ENCODE measurements at places on chromosomes 11 and 22. TPM values are rescaled to one million over a fixed set of nuclear protein-coding genes. Genes with fewer than 3 reads are reported as not detected.

DNA sequence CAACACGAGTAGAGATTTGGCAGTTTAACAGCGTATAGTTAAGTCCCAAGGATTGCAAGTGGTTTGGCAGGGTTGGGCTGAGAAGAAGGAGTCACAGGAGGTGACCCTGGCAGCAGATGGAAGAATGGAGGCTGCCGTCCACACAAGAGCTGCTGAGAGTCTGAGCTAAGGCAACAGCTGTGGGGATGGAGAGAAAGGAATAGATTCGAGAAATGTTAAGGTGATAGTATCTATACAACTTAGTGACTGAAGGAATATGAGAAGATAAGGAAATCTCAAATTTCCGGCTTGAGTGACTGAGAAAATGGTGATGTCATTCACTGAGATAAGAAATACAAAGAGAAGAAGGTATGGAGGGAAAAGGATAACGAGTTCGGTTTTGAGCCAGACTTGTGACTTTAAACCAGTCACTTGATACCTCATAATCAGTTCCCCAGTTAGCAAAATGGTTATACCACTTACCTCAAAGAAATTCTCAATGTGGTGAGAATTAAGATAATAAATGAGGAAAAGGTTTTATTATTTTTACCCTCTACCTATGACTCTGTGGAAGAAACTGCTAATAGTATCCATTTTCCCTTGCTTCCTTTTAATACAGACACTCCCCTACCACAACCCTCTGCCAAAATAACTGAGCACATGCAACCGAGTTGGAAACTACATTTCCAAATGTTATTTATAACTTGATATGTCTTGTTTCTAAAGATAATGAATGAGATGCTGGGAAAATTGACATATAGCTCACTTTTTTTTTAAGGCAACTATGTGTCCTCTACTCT, 30.7 kb downstream of the FAM168A start:
- H3K27me3 ChIP-seq: no peaks in the 10 kb centered on the region
- H3K4me3 ChIP-seq: no peak overlapping the region
- H3K36me3 ChIP-seq: no peaks in the 10 kb centered on the region
- no peak for DNase-seq

LRRN4CL gene
- 1.2 TPM for total RNA-seq

DNA sequence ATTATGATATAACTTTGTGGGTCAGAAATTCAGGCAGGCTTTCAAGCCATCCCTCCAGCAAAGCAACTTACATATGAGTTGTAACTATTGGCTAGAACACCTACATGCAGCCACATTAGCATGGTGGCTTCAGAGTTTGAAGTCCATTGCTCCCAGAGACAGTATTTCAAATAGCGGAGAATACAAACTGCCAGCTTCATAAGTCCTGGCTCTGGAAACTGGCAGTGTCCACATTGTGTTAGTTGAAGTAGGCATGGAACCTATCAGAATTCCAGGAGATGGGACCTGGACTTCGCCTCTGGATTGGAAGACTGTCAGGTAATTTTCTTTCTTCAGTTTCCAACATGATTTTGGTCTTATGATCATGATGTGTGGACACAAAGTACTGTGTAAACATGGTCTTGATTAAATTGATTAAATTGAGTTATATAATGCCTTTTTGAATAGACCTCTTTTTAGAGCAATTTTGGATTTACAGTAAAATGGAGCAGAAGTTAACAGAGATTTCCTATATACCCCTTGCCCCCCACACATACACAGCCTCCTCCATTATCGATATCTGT, 209.9 kb upstream of the NAV2 start:
- no peaks in the 10 kb centered on the region for H3K4me1 ChIP-seq
- H3K27ac ChIP-seq: no peak overlapping the region
- H3K27me3 ChIP-seq: peaks cover 8% of the 10 kb centered on the region
- no peak for DNase-seq
- no peaks in the 10 kb centered on the region for H3K36me3 ChIP-seq
- H3K4me3 ChIP-seq: no peak overlapping the region

- no peak within 1 kb of the TSS for H3K27ac ChIP-seq
- peak; percentile 77 for DNase-seq
- peaks cover 4% of the 10 kb centered on the region for H3K4me1 ChIP-seq
- H3K27me3 ChIP-seq: peaks cover 36% of the 10 kb centered on the region
- H3K4me3 ChIP-seq: peak within 1 kb of the TSS; percentile 75
- no peaks in the 10 kb centered on the region for H3K36me3 ChIP-seq
Measured at GRCh38 chr11:107590460-107591377, at the start of gene ELMOD1. ELMOD1 (plus strand) TSS chr11:107591147; CDS start chr11:107618190, 27,043 bp downstream.

OR52I1 gene
- total RNA-seq: not detected

GRCh38 chr11:19474954-19475721, 234.4 kb upstream of the E2F8 start:
- no peaks in the 10 kb centered on the region for H3K4me1 ChIP-seq
- DNase-seq: peak; percentile 24
- no peak overlapping the region for H3K27ac ChIP-seq
- no peaks in the 10 kb centered on the region for H3K36me3 ChIP-seq

- no peaks in the 10 kb centered on the region for H3K4me1 ChIP-seq
- no peak overlapping the region for H3K4me3 ChIP-seq
- no peaks in the 10 kb centered on the region for H3K27me3 ChIP-seq
- H3K27ac ChIP-seq: no peak overlapping the region
- DNase-seq: no peak
- H3K36me3 ChIP-seq: peaks cover 2% of the 10 kb centered on the region
Measured at GRCh38 chr22:40463683-40464082, 93.3 kb downstream of the SGSM3 start.

DNA sequence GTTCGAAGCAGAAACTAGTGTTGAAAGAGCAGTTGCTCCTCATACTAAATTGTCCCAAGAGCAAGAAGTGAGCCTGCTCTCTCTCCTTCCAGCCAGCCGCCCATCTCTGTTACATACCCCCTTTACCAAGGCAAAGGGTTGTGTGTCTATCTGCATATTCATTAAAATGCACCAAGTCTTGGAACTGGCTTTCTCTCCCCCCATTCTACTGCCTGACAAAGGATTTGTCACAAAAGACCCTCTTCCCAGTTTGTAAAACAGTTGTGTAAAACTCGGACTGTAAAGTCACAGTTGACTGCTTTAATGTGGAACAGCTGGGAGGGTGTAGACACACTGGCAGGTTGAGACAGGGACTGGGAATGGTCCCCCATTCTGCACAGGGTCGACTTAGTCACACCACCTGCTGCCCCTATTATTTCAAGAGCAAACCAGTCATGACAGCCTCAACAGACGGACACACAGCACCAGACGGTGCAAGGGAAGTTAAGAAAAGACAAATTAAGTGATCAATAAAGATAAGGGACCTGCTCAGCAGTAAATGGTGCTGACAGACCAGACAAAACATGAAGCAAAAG, 60.0 kb upstream of the HTATIP2 start:
- DNase-seq: no peak
- H3K4me3 ChIP-seq: no peak overlapping the region
- no peaks in the 10 kb centered on the region for H3K27me3 ChIP-seq
- H3K36me3 ChIP-seq: no peaks in the 10 kb centered on the region
- no peak overlapping the region for H3K27ac ChIP-seq

KCNK4 gene
- not detected for total RNA-seq

DNA sequence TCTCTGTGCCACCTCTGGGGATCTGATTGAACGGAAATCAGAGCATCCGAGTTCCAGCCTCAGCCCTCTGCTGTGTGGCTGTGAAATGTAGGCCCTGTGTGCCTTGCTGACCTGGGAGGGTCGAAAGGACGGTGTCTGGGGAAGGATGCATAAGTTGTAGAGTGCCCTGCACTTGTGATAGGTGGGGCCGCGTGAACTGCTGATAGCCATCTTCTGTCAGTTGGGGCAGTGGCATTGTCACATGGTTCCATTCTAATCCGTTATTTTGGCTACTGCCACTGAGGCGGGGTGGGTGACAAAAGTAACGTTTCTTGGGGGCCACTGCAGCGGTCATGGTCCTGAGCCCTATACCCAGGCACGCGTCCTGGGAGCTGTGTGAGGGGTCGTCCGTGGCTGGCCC, 63.4 kb downstream of the LRP5 start:
- no peak overlapping the region for H3K27ac ChIP-seq
- no peaks in the 10 kb centered on the region for H3K27me3 ChIP-seq
- H3K36me3 ChIP-seq: no peaks in the 10 kb centered on the region
- DNase-seq: no peak

DNA sequence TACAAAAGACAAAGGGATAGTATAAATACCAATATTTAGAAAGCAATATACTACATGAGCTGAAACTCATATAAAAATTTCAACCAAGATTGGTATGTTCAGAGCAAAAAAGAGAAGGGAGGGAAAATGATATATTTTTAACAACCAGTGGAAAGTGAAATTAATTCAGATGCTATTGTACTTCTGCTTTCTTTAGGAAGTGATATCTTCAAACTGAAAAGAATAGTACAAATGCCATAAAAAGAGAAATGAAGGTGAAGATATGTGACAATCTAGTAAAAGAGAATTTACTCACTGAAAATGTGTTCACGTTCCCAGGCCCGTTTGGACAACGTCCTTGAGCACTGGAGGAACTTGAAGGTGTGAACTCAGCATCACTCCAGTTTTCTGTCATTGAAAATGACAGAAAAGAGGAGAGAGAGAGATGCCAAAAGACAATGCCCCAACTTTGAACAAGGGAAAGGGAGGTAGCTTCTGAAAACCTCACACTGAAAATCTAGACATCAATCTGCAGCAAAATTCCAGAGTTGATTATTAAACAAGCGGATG, 47.5 kb downstream of the SC5D start:
- H3K27me3 ChIP-seq: no peaks in the 10 kb centered on the region
- peaks cover 3% of the 10 kb centered on the region for H3K4me1 ChIP-seq

ART5 gene
- not detected for total RNA-seq

GRCh38 chr11:65089621-65090020, 5.6 kb downstream of the ZFPL1 start:
- H3K4me3 ChIP-seq: no peak overlapping the region
- H3K36me3 ChIP-seq: peaks cover 12% of the 10 kb centered on the region
- H3K27ac ChIP-seq: no peak overlapping the region
- peaks cover 11% of the 10 kb centered on the region for H3K4me1 ChIP-seq
- DNase-seq: no peak

TMEM191B gene
- 5.2 TPM for total RNA-seq

- H3K27me3 ChIP-seq: no peaks in the 10 kb centered on the region
- H3K36me3 ChIP-seq: no peaks in the 10 kb centered on the region
- H3K4me3 ChIP-seq: no peak overlapping the region
Measured at GRCh38 chr22:32457031-32457430, 7.2 kb downstream of the BPIFC start.

DNA sequence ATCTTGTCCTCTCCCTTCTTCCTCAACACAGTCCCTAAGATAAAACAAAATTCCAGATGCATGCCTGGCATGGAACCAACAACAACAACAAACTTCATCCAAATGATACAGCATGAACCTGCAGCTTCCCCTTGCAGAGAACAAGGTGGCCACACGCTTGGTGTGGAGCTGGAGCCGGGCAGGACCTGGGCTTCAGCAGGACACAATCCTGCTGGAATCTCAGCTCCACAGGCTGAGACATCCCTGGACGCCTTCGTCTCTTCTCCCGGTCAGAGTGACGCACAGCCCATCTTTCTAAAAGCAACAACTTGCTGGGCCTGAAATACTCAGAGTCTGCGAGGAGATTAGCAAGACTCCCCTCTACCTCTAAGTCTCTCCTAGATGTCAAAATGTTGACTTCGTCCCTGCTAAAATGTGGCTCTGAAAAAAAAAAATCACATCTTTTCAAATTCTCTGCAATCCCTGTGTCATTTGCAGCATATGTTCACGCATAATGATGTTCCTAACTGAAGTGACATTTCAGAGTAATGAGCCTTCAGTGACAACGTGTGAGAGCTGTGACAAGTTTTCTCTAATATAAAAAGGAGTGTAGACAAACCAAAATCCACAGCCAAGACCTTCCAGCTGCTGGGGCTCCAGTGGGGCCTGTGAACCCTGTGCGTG, 1232.3 kb downstream of the TBC1D22A start:
- no peaks in the 10 kb centered on the region for H3K27me3 ChIP-seq
- no peak overlapping the region for H3K27ac ChIP-seq
- H3K36me3 ChIP-seq: no peaks in the 10 kb centered on the region

DNA sequence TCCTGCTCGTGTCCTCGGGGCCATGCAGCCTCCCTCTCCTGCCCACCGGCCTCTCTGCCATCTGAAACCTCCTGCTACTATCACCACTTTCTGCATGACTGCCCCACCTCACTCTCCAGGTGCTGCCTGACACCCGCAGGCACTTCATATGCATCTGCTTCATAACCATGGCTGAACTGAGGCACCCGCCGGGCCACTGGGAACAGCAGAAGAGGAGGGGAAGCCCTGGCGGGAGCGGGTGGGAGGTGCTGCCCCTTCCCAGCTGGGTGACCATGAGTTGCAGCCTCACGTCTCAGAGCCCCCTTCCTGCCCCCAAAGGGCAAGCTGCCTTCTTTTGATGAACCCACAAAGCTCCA, 21.7 kb upstream of the PICK1 start:
- no peaks in the 10 kb centered on the region for H3K4me1 ChIP-seq
- DNase-seq: peak; percentile 48
- no peak overlapping the region for H3K27ac ChIP-seq
- no peaks in the 10 kb centered on the region for H3K27me3 ChIP-seq
- H3K4me3 ChIP-seq: no peak overlapping the region

GRCh38 chr22:28473258-28473657, 206.4 kb downstream of the TTC28 start:
- H3K4me3 ChIP-seq: no peak overlapping the region
- H3K36me3 ChIP-seq: no peaks in the 10 kb centered on the region
- no peak overlapping the region for H3K27ac ChIP-seq

Measured in kidney (tissue), 22 donors.